ENCODE measurements at places on chromosomes 2 and 18.

DNA sequence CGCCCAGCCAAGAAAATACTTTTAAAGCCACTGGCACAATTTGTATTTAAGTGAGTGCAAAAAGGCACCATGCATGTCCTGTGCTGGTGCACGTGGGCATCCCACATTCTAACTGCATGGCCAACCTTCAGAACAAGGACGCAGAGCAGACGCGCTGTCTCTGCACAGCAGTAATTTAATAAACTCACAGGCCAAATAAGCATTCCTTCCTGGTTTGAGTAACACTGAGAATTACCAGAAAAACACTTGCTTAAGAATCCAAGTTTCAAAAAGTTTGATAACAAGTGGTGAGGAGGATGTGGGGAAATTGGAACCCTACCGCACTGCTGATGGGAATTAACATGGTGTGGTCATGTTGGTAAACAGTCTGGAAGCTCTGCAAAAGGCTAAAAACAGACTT, 38.7 kb downstream of the RPL31 start:
- DNase-seq, result no peak

DNA sequence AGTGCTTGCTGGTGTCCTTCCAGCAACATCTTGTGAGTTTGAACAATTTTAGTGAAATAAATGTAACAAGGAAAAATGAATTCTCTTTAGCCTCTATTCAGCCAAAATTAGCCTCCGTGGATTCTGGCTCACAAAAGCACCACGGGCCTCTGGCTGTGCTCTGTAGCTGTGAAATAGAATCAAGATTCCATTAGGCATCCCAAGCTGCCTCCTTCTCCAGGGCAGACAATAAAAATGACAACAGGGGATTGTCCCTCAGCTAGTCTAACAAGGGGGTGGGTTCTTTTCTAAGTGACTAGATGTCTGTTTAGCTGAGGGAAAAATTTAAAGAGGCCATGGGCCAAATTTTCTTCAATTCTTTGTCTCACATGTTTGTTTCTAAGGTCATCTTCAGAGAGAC, 254.7 kb upstream of the FIGN start:
- DNase-seq, result no peak

GRCh38 chr2:9474361-9475057, at the start of gene IAH1:
IAH1 (plus strand) TSS chr2:9474551; CDS start chr2:9474567, 16 bp downstream.
- DNase-seq, result peak; percentile 19

DNA sequence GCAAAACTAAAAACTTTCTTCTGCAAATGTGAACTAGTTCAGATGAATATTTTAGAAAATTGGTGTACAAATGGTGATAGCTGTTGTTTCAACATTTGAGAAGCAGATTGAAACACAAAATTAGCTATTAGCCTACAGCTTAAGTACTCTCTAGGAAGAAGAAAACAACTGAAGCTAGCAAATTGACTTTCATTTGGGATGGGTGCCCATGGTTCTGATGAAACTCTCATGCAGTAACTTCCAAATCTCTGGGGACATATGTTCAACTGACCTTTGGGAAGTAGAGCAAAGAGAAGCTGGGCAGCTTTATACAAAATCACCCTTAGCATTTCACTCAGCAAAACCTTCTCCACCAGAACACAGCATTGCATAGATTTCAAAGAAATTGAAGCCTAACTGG, 119.0 kb downstream of the GALNT13 start:
- DNase-seq, result no peak

DNA sequence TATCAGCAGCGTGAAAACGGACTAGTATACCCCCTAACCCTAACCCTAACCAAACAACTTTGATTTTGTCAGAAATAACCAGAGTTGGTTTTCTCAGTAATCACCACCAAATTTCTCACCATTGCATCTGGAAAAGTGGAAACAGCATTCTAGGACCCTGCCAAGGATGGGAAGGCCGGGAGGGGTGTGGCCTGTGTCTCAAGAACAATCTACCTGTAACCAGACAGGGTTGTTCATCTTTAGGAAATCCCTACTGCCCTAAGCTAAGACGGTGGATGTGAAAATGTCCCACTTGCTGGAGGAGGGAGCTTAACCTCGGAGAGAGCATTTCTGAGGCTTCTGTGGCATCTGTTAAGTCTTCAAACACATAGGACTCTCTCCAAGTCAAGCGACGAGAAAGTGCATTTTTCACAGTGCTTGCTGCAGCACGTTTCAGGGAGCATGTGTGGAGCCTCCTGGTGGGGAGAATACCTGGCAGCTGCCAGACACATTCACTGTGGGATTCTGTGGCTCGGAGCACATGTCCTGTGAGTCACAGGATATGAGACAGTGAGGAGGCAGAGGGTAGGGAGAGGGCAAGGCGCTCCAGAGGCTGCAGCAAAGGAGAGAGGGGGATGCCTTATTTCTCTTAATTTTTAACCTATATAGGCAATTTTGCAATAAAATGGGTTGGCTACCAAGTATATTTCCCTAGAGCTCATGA, 207.5 kb downstream of the SPP2 start:
- no peak for DNase-seq

DNA sequence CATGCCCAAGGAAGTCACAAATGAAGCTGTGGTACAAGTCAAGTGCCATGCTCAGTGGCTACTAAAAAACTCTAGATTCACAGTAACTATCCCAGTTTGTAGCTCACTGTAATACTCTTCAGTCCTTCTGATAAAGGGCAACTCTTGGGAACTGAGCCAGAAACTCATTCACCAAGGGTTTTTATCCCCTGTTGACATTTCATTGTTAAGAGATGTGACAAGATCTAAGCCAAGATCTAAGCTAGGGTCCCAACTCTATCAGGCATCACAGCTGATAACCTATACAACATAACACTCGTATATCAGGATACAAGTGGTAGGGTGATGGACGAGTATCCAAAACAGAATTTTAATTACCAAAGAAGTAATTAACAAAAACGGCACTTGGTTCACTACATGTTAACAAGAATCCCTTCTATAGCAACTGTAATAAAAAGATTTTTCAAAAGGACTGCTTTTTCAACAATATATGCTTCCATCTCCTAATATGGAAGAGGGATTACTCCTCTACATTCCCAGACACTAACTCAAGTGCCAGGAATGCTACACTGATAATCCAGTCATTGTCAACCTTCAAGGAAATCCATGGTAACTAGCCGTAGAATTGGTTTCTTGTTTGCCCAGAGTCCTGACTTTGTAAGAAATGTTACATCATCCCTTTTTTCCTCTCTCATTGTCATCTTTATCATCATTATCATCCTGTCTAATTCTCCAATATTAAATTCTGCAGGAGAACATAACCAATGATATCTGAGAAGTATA, 111.7 kb downstream of the CDH2 start:
- DNase-seq, result no peak

- no peak for DNase-seq
These were observed 20.9 kb downstream of the GKN2 start for GRCh38 chr2:68931799-68932198.

DNA sequence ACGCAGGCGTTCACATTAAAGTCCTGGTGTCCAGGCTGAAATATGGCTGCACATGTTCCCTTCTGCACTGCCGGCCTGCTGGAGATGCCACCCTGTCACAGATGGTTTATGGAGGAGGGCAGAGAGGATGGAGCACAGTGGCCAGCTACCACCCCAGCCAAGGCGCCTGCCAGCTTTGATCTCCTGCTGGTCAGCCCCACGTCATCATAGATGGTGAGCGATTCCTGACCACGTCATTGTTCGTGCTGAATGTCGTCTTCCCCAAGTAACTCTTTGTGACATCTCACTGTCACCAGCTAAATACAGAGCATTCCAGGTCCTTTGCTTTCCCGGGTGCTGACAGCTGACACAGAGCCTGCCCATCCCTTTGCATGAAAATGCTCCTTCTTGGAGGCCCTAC, 248.3 kb downstream of the TTC32 start:
- DNase-seq, result no peak

DNA sequence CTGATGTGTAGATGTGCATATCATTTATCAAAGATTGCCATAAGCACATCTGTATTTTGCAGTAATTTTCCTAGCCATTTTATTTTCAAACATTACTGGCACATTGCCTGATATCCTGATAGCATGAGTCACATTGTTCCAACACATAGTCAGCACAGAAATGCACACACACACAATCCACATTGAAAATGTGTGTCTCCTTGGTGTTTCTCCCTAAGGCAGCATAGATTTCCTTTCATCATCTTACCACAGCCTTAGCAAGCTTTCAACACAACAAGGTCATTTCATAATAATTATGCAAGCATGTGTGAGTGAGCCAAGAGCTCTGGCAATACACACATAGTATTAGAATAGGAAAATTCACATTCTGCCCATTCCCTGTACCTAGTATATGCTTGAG, 245.4 kb upstream of the MEIS1 start:
- DNase-seq, result no peak

GRCh38 chr2:99727199-99727598, 237.4 kb upstream of the REV1 start:
- no peak for DNase-seq

- DNase-seq, result peak; percentile 50
These were observed 847 bp downstream of the HOXD8 start for GRCh38 chr2:176130147-176130956.

DNA sequence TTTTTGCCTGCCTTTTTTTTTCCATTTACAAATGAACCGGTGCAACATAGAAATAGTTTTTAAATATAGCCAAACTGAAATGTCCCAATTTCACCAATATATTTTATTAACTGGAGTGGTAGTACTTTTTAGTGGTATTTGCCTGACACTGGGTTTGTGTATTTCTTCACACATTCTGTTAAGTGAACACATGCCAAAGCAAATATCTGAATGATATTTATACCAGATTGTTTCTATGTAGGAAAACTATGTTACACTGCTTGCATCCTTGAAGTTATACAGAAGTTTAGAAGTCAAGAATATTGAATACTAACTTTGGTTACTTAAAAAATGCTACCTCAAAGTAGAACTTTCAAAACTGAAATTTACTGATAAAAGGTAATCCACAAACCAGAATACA, 19.4 kb upstream of the ITPRID2 start:
- no peak for DNase-seq

DNA sequence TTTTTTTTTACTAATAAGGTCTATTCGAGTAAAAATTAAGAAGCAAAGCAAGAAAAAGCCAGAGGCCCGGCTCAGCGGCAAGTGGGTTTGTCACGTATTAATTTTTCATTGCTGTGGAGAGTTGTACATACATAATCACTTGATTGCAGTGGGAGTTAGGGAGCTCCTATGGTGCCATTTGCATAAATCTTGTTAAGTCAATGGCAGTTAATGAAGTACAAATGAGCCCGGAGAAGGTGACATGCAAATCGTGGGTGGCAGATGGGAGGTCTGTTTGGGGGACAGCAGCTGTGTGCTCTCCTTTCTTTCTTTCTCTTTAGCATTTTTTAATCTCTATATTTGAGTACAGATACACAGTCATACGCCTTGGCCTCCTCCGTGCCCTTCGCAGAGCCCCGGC, 317.0 kb downstream of the AGAP1 start:
- DNase-seq, result no peak

DNA sequence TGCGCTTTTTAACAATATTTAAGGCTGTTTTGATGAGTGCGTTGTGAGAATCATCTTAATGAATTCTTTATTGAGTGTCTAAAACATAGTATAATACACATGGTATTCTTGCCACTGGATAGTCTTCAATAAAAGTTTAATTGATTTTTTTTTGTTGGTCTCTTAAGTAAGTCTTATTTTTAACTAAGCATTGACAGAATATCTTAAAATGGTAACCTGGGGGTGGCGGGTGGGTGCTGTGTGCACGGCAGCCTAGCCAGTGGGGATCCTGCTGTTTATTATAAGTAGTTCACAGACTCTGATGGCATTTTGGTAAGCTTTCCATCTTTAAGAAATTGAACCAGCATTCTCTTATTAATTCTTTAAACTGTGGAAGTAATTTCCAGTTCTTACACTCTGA, 6.0 kb downstream of the SOX11 start:
- DNase-seq, result no peak

GRCh38 chr2:143640826-143641225, 511.6 kb downstream of the ARHGAP15 start:
- DNase-seq, result no peak

DNA sequence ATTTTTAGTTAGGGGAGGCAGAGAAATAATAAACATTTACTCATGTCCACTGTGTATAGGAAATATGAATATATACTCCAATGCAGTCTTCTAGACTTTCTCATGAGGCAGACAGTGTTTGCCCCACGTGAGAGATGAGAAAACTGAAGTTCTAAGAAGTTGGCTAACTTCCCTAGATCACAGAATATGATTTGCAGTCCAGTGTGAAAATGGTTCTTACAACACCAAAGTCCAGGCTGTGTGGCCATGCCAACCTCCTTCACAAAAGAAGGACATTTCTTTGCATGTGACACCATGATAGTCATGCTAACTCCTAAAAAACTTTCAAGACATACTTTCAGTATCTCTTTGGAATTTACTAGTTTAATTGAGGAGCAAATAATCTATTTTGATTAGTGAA, 143.7 kb downstream of the IRS1 start:
- no peak for DNase-seq

DNA sequence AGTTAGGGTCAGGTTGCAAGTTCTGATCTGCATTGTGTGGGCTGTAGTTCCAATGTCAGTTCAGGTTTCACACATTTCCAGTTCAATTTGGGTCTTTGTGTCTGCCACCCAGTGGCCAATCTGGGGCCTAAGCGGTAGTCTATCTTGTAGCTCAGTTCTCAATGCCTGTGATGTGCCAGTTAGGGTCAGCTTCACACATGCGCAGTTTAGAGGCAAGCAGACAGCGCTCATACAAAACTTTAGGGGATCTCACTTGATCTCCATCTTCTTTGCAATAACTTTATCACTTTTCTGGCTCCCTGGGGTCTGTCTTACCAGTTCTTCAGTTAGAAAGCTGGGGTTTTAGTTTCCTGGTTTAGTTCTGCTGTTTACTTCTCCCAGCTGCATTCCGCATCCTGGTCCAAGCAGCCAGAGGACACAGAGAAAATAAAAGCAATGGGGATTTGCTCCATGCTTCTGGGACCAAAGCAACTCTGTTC, 11.0 kb upstream of the ZNF24 start:
- peak; percentile 45 for DNase-seq

DNA sequence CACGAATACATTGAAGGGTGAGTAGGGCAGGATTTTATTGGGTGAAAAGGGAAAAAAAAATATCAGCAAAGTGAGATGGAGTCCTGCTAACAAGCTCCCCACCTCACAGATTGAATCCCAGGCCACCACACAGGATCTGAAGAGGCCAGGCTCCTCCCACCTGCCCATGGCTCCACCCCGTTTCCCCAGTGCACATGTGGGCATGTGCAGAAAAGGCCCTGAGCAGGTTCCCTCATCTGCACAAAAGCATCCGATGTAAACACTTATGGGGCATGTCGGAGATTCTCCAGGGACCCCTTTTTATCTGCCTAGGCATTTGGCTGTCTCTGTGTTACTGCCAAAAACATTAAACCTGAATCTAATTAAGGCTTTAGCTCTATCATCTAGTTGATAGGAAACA, 35.2 kb downstream of the SKA1 start:
- DNase-seq, result no peak

GRCh38 chr2:11680182-11680900, 10.3 kb upstream of the NTSR2 start:
- no peak for DNase-seq

GRCh38 chr2:187526792-187527191, 27.4 kb downstream of the TFPI start:
- DNase-seq, result no peak

Data from NCI-H774 (cell line).